ENCODE measurements at places on chromosomes 16 and 17.

- no peak for DNase-seq
Measured at GRCh38 chr16:25051406-25052150, 36.4 kb upstream of the ARHGAP17 start.

DNA sequence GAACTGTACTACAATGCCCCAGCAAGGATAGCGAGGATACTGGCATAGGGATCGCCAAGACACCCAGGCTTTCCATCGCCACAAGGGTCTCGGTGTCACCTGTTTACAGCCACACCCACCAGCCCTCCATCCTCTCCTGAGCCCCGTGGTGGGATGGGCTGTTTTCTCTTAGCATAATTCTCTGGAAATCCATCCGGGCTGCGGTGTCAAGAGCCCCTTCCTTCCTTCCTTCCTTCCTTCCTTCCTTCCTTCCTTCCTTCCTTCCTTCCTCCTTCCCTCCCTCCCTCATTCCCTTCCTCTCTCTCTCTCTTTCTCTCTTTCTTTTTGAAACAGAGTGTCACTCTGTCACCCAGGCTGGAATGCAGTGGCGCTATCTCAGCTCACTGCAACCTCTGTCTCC is 36.0 kb upstream of the BAHCC1 start:
- no peak for DNase-seq

- DNase-seq: no peak
Measured at GRCh38 chr16:89325861-89326471, 108.5 kb downstream of the ZNF778 start.

DNA sequence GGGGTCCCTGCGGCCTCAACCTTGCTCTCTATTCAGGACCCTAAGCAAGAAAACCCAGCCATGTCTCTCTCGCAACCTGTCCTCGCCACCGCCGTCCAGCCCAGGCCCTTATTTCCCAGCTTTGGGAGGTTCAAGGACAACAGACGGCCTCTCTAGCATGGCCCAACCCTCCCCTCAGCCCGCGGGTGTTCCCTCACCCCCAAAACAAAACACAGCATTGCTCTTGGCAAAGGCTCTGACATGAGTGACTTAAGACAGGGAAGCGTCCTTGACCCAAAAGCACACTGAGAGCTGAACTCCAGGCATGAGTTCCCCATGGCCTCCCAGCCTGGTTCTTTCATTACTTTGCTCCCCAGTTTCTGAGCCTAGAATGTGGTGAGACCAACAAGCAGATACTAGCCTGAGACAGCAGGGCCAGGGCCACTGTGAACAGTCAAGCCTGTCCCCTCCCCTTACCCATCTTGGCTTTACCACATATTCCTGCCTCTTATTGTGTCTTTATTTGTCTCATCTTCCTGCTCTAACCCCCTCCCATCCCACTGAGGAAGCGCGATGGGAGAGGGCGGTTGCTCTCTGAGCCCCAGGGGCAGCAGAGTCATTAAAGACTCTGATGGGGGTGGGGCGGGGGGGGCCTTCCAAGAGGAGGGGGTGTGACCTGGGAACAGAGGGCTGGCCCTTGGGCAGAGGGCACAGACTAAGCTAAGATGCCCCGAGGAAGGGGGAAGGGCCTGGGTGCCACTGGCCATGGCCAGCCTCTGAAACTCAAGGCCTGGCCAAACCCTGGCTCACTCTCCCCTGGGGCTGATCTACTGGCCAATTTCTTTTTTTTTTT is 11.8 kb downstream of the SREBF1 start:
- DNase-seq: no peak

DNA sequence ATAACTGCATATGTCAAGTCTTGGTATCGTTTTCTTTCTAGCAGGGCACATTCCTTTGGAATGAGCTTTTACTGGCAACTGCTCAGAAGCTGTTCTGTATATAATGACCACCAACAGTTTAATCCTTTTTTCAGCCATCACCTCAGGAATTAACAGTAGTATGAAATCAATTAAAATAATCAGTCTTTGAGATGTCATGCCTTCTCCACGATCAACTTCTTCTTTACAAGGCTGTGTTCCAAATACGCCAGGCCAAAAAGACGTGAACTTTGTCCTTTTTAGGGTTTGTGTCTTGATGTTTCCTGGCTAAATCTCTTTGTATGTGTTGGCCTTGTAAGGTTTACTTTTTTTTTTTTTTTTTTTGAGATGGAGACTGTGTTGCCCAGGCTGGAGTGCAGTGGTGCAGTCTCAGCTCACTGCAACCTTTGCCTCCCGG is 54.9 kb downstream of the ABCC1 start:
- no peak for DNase-seq

DNA sequence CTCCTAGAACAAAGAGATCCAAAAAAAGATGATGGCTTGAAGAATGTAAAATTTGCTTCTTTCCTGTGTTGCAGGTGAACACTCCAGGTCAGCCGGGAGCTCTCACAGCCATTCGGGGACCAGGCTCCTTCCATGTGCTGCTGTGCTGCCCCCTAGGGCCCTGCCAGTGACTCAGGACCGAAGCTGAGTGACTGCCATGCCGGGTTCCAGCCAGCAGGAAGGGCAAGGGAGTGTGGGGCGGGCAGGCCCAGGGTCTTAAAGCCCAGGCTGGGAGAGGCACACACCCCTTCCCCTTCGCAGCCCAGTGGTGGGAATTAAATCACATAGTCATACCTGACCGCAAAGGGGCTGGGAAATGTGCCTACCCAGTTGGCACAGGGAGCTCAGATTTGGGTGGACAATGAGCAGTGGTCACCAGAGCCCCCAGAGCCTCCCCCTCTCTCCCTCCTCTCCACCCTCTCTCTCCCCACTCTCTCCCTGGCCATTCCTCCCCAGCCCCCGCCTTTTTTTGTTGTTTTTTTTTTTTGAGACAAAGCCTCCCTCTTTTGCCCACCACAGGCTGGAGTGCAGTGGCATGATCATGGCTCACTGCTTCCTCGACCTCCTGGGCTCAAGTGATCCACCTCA is 11.5 kb downstream of the EPOP start:
- no peak for DNase-seq

GRCh38 chr17:43588121-43588520 is 42.0 kb upstream of the ETV4 start:
- no peak for DNase-seq

DNA sequence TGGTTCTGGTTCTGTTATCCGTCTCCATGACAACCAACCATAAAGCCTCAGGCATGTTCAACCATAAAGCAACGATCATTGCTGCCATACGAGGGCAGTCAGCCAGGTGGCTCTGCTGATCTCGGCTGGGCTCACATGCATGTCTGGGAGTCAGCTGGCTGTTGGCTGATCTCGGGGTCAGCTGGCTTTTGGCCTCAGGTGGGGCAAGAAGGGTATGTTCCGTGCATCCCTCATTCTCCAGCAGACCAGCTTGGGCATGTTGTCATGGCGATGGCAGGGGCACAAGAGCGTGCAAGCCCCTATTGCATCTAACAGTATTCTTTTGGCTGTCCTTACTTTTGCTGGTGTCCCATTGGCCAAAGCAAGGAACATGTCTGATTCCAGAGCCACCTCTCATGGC is 86.2 kb downstream of the ABCC6 start:
- DNase-seq: no peak

DNA sequence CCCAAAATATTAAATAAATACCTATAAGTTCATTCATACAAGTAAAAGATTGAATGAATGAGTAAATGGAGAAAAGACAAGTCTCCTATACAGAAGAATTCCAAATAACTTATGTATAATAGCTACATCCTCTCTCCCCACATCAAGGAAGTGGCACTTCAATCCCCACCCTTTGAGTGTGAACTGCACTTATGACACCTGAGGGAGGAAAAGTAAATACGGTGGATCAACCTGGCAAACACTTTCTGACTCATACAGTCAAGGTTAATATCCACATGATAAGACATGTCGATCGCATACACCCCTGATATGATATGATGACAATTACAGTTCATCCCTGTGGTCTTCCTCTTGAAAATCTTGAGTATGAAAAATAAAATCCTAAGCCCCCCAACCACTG is 18.0 kb downstream of the SLFN12L start:
- no peak for DNase-seq

- DNase-seq: no peak
Measured at GRCh38 chr16:80056324-80056723, 455.8 kb upstream of the MAF start.

GRCh38 chr17:14144508-14144907 is 75.2 kb downstream of the COX10 start:
- DNase-seq: no peak

DNA sequence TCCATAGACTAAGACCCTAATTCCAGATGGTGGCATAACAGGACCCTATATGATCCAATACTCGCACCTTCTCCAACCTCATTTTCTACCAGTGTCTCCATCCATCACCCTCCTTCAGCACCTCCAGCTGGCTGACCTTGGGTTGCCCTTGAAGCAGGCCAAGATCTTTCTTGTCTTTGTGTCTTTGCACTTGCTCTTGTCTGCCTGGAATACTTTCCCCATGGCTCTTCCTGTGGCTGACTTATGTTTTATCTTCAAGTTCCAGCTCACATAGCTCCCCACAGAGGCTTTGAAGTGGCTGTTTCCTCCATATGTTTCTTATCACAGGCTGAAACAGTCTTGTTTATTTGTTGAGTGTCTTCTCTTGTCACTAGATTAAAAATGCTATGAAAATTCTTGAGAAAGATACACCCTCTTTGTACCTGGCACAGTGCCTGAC is 29.6 kb upstream of the MMD start:
- DNase-seq: no peak

- DNase-seq: no peak
Measured at GRCh38 chr16:86928523-86929011, 350.2 kb downstream of the FOXL1 start.

GRCh38 chr16:64234200-64234599 is 887.7 kb downstream of the CDH11 start:
- no peak for DNase-seq

DNA sequence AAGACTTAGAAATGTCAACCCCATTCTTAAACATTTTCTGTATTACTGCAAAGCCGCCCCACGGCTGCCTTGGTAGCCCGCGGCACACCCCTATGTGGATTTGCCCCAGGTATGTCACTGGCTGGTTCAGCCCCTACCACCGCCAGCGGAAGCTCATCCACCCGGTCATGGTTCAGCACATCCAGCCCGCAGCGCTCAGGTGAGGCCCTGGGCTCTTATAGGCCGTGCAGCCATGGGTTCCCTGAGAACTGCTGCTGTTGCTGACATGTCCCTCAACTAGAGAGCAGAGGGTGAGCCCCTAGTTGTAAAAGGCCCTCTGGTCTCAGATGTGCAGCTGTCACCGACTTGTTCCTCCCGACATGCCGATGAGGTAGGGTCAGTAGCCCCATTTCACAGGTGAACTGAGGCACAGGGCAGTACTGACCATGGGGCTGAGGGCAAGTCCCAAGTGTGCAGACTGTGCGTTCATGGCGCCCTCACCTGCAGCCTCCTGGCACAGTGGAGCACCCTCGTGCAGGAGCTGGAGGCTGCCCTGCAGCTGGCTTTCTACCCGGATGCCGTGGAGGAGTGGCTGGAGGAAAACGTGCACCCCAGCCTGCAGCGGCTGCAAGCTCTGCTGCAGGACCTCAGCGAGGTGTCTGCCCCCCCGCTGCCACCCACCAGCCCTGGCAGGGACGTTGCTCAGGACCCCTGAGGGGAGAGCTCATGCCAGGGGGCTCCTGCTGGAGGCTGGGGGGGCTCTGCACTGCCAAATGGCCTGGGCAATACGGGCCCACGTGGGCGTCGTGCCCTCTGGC is 8.7 kb downstream of the CYBC1 start:
- no peak for DNase-seq

DNA sequence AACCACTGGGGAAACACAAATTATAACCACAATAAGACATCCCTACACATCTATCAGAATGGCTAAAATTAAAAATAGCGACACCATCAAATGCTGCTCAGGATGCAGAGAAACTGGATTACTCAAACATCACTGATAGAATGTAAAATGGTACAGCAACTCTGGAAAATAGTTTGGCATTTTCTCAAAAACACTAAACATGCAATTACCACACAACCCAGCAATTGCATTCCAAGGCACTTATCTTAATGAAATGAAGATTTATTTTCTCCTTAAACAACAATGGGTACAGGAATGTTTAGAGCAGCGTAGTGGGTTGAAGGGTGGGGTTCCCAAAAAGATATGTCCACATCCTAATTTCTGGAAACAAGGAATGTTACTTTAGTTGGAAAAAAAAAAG is 309.0 kb upstream of the PMFBP1 start:
- no peak for DNase-seq

- DNase-seq: no peak
Measured at GRCh38 chr16:74749291-74750055, 25.1 kb downstream of the FA2H start.

GRCh38 chr16:86200722-86201121 is 301.8 kb downstream of the IRF8 start:
- DNase-seq: no peak

GRCh38 chr16:30499284-30499683 is 26.7 kb downstream of the ITGAL start:
- no peak for DNase-seq

DNA sequence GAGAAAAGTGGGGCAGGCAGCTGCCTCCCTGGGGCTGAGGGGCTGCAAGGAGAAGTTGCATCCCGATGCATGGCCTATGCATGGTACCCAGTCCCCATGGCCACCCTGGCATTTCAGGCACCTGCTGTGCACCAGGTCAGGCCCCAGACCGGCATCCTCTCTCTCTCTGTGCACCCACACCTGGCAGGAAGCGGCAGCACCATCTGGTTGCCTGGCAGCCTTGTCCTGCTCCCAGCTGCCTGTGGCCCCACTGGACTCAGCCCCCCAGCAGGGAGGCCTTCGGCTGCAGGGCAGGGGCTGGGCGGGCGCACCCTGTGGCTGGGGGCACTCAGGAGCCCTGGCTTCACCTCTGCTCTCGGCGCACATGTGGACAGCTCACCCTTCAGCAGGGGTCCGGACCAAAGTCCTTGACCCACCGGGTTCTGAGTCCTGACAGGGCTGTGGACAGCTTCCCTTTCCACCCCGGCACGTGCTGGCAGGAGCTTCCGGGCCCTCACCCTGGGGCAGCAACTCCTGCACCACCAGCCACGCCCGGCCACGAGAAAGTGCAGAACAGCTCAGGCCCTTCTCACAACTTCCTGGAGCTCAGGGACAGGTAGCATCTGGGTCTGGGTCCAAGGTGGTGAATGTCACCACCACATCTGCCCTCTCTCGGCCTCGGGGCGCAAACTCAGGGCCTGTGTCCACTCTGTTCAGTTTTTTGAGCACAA is 36.7 kb downstream of the CTU2 start:
- DNase-seq: no peak

DNA sequence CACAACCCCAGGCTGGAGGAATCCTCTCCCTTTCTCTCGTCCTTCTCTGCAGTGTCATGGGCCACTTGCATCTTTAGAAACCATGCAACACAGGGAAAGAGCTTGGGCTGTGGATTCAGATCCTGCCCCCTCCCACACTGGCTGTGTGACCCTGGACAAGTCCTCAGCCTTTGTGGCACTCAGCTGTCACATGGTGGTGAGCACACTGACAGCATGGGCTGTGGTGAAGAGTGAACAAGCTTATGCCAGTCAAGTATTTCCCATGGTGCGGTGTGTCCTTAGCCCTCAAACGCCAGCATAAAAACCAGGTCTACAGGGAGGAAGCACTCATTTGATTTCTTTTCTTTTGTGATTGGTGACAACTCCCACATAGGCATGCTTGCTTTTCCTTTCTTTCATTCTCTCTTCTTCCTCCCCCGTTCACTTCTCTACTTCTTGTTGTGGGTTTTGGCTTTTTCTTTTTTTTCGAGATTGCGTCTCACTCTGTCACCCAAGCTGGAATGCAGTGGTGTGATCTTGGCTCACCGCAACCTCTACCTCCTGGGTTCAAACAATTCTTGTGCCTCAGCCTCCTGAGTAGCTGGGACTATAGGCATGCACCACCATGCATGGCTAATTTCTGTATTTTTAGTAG is 314.2 kb downstream of the CPPED1 start:
- DNase-seq: no peak

GRCh38 chr16:86019446-86020047 is 120.6 kb downstream of the IRF8 start:
- DNase-seq: no peak

Data from stimulated activated CD4-positive, alpha-beta T cell treated with anti-CD3 and anti-CD28 coated beads, Interleukin-15, amount 100 ng/mL, for 48 hours (primary cell).